ENCODE measurements at places on chromosomes 2 and 18.
A peak's percentile ranks its signal among the peaks of the same experiment; 100 is the strongest.

DNA sequence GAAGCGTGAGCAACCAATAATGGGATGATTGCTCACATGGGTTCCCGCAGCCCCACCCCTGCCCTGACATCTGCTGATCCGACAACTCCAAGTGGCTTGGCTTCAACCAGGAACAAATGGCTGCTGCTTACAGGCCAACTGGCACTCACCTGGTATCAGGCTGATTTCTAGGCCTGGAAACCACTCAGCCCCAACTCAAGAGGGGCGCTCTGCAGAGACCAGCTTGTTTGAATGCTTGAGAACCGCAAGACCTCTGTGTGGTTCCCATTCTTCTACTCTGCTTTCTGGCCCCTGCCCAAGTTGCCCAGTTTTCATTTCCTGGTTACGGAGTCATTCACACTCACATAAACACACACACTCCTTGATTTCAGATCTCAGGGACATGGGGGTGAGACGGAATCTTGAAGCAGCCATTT lies 52.0 kb downstream of the TNP1 start:
- no peaks in the 10 kb centered on the region for H3K27me3 ChIP-seq
- no peak overlapping the region for H3K4me3 ChIP-seq
- H3K27ac ChIP-seq = no peak overlapping the region
- no peaks in the 10 kb centered on the region for H3K4me1 ChIP-seq
- no peaks in the 10 kb centered on the region for H3K36me3 ChIP-seq

DNA sequence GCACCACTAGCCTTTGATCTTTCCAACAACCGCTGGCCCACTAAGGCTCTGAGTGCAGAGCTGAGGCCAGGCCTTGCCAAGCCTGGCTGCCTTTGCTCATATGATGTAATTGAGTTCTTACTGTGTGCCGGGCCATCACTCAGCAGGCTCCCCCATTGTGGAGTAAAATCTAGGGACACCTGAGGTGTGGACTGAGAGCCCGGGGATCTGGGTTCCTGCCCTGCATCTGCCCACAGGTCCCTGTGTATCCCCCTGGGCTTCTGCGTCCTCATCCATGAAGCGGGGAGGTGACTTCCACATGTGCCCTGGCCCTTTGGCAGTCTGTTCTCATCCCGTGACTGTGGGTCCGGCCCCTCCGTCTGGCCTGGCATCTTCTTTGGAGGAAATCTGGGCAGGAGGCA lies 33.8 kb downstream of the GREB1 start:
- no peak overlapping the region for H3K4me3 ChIP-seq
- H3K27me3 ChIP-seq = no peaks in the 10 kb centered on the region
- no peak overlapping the region for H3K27ac ChIP-seq
- DNase-seq = no peak
- peaks cover 11% of the 10 kb centered on the region for H3K4me1 ChIP-seq

DNA sequence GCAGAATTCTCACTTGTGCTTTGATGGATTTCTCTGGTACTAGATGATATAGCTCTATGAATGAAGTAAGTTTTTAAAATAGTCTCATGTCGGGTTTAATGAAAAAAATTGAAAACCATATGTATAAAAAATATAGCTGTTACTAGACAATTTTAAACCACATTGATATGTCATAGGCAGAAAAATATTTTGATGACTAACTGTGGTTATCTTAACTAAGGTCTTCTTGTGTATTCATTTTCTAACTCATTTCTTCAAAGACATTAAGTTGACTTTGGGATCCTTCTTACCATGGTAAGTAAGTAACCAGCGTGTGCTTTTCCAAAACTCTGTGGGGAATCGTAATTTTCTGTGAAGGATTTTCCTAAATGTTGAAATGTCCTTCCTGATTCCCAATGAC lies 160.9 kb upstream of the COL3A1 start:
- no peaks in the 10 kb centered on the region for H3K27me3 ChIP-seq
- H3K27ac ChIP-seq = peak overlapping the region; percentile 29
- H3K4me3 ChIP-seq = no peak overlapping the region
- no peak for DNase-seq
- H3K36me3 ChIP-seq = no peaks in the 10 kb centered on the region

GRCh38 chr18:29156531-29156930 lies 979.6 kb upstream of the CDH2 start:
- DNase-seq = no peak
- H3K4me3 ChIP-seq = no peak overlapping the region
- no peak overlapping the region for H3K27ac ChIP-seq
- H3K4me1 ChIP-seq = no peaks in the 10 kb centered on the region
- no peaks in the 10 kb centered on the region for H3K36me3 ChIP-seq

DNA sequence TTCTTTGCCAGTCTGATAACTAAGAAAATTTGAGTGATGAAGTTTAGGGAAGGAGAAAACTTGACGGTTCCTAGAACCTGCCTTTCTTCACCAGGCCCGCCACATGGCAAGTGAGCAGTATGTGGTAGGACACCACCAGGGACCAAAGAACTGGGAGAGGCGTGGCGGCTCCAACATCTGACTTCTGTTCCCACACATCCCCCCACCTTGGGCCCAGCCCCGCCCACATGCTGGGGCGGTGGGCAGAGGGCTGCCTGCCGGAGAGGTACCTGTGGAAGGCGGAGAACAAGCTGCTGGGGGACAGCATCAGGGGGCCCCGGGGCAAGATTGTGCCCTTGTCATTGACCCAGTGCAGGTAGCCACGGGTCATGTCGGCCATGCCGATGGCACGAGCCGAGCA lies 75.0 kb downstream of the EMILIN2 start:
- no peak overlapping the region for H3K4me3 ChIP-seq
- no peaks in the 10 kb centered on the region for H3K4me1 ChIP-seq

DNA sequence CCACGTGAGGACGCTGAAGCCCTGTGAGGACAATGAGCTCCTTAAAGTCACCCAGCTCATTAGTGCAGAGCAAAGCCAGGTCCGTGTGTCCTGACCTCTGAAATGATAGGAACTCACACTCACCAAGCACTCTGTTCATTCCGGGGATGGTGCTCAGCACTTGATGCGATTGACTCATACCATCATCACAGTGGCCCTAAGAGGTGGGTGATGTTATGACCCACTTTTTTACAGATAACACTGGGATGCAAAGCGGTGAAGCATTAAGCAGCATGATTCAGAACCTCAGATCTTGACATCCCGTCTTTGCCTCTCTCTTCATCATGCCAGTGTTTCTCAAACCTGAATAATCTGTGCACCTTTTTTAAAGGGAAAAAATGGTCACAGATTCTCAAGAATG lies 234.8 kb downstream of the ALPK2 start:
- H3K4me3 ChIP-seq = no peak overlapping the region
- H3K27ac ChIP-seq = no peak overlapping the region
- DNase-seq = no peak
- no peaks in the 10 kb centered on the region for H3K4me1 ChIP-seq
- H3K27me3 ChIP-seq = no peaks in the 10 kb centered on the region

- no peak overlapping the region for H3K27ac ChIP-seq
- H3K36me3 ChIP-seq = peaks cover 3% of the 10 kb centered on the region
- no peaks in the 10 kb centered on the region for H3K4me1 ChIP-seq
- no peak overlapping the region for H3K4me3 ChIP-seq
Observed at GRCh38 chr18:13067966-13068365, 76.8 kb downstream of the CEP192 start.

GRCh38 chr2:28623582-28624405 lies 127.8 kb upstream of the PPP1CB start:
- H3K27me3 ChIP-seq = no peaks in the 10 kb centered on the region
- H3K36me3 ChIP-seq = no peaks in the 10 kb centered on the region
- DNase-seq = no peak
- H3K4me1 ChIP-seq = peaks cover 63% of the 10 kb centered on the region

GRCh38 chr2:197131558-197131855 lies 179.1 kb downstream of the ANKRD44 start:
- peaks cover 8% of the 10 kb centered on the region for H3K36me3 ChIP-seq
- no peak overlapping the region for H3K4me3 ChIP-seq
- H3K27ac ChIP-seq = no peak overlapping the region
- H3K27me3 ChIP-seq = no peaks in the 10 kb centered on the region
- no peak for DNase-seq

DNA sequence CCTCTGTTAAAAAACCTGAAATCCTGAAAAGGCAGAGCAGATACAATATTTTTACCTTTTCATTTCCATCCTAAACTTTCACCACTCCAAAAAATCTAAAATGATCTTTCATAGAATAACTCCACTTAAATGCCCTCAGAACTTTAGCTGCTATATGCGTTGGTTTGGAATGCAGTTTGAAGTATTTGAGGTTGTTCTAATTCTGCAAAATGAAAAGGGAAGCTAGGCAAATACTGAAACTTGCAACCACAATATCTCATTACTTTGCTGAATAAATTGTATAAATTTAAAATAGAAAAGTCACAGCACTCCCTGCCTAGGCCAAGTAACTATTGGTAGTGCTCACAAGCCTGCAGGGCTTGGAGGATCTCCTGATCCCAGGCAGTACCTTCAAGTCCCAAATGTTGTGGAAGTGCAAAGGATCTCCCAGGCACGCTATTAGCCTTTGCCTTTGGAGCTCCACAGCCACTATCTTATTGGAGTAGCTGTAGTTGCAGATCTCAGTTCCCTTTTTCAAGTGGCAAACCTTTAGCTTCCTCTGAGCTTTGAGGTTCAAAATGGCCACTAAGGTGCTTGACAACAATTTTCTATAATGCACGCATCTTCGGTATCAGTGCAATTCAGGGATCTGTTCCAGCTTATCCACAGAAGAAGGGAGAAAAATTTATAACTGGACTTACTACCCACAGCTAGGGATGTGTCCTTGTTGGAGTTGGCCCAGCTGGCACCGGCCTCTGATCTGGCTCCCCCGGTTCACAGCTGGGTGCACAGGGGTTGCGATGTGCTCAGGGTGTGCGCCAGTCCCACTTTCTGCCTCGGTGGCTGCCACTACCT lies 43.4 kb upstream of the ANKRD62 start:
- H3K4me1 ChIP-seq = no peaks in the 10 kb centered on the region
- H3K27me3 ChIP-seq = no peaks in the 10 kb centered on the region
- no peaks in the 10 kb centered on the region for H3K36me3 ChIP-seq
- H3K4me3 ChIP-seq = no peak overlapping the region
- DNase-seq = no peak

- no peaks in the 10 kb centered on the region for H3K27me3 ChIP-seq
- H3K36me3 ChIP-seq = peaks cover 5% of the 10 kb centered on the region
- H3K27ac ChIP-seq = peak overlapping the region; percentile 83
- H3K4me1 ChIP-seq = peaks cover 10% of the 10 kb centered on the region
Observed at GRCh38 chr2:74373985-74374384, 6.1 kb downstream of the DCTN1 start.

- no peak for DNase-seq
- H3K36me3 ChIP-seq = no peaks in the 10 kb centered on the region
- no peak overlapping the region for H3K27ac ChIP-seq
- H3K4me3 ChIP-seq = no peak overlapping the region
- H3K4me1 ChIP-seq = no peaks in the 10 kb centered on the region
Observed at GRCh38 chr2:39623917-39624316, 41.8 kb upstream of the TMEM178A start.

GRCh38 chr2:40062381-40062780 lies 283.3 kb upstream of the THUMPD2 start:
- no peak overlapping the region for H3K27ac ChIP-seq
- no peak for DNase-seq
- no peaks in the 10 kb centered on the region for H3K36me3 ChIP-seq
- H3K27me3 ChIP-seq = no peaks in the 10 kb centered on the region
- H3K4me1 ChIP-seq = no peaks in the 10 kb centered on the region
- no peak overlapping the region for H3K4me3 ChIP-seq

- no peaks in the 10 kb centered on the region for H3K4me1 ChIP-seq
- no peak overlapping the region for H3K27ac ChIP-seq
- H3K4me3 ChIP-seq = no peak overlapping the region
- no peak for DNase-seq
- no peaks in the 10 kb centered on the region for H3K27me3 ChIP-seq
Observed at GRCh38 chr2:215028231-215028630, 110.2 kb downstream of the ABCA12 start.

DNA sequence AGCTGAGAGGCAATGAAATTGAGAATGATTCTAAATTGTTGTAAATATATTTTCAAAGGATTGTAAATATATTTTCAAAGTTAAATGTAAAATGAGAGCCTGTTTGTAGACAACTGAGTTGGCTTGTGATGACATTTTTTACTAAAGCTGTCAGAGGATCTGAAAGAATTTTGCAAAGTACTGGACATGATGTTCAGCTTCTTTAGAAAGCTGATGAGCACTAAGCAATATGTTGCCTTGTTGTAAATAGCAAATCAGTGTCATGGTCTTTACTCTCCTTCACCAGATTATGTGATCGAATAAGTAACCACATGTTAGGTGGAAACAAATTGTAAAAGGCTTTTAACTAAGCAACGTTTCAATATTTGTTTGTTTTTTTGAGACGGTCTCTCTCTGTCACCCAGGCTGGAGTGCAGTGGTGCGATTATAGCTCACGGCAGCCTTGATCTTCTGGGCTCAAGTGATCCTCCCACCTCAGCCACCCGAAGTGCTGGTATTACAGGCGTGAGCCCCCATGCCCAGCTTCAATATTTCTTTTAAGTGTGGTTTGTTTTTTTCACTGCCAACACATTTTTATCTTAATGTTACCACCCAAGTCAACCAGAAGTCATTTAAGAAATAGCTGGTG lies 44.0 kb downstream of the E2F6 start:
- H3K4me1 ChIP-seq = no peaks in the 10 kb centered on the region
- H3K27me3 ChIP-seq = no peaks in the 10 kb centered on the region
- no peaks in the 10 kb centered on the region for H3K36me3 ChIP-seq
- no peak overlapping the region for H3K4me3 ChIP-seq

DNA sequence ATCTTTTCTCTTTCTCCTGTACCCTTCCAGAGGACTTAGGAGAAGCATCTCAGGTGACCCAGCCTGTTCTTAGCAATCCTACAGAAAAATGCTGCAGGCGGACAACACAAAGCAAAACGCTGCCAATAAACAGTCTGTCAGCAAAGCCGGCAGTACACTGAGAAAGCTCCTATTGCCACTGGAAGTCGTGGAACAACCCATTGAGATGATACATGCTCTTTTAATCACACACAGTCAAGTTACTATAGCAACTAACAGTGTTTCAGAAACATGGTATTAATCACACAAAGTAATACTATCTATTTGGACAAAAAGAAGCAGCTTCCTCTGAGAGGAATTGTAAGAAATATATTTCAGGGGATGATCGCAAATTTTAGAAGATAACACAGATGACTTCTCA lies 10.5 kb downstream of the CTLA4 start:
- no peaks in the 10 kb centered on the region for H3K27me3 ChIP-seq
- H3K4me1 ChIP-seq = no peaks in the 10 kb centered on the region
- no peak overlapping the region for H3K27ac ChIP-seq
- no peak overlapping the region for H3K4me3 ChIP-seq

GRCh38 chr2:120012363-120012762 lies 514 bp upstream of the EPB41L5 start:
- H3K4me3 ChIP-seq = peak overlapping the region; percentile 71
- no peaks in the 10 kb centered on the region for H3K27me3 ChIP-seq
- H3K27ac ChIP-seq = peak overlapping the region; percentile 82
- H3K36me3 ChIP-seq = no peaks in the 10 kb centered on the region
- peaks cover 5% of the 10 kb centered on the region for H3K4me1 ChIP-seq
- DNase-seq = no peak

GRCh38 chr18:35971661-35972196 lies 750 bp upstream of the RMP24 start:
- H3K27ac ChIP-seq = peak overlapping the region; percentile 89
- peak overlapping the region; percentile 79 for H3K4me3 ChIP-seq
- H3K27me3 ChIP-seq = no peaks in the 10 kb centered on the region
- peaks cover 13% of the 10 kb centered on the region for H3K4me1 ChIP-seq

Data from tibial nerve (tissue), 4 donors.